ENCODE measurements at places on chromosomes 5 and 9.

GRCh38 chr9:78393340-78393739 lies 96.4 kb downstream of the PSAT1 start:
- DNase-seq: no peak

DNA sequence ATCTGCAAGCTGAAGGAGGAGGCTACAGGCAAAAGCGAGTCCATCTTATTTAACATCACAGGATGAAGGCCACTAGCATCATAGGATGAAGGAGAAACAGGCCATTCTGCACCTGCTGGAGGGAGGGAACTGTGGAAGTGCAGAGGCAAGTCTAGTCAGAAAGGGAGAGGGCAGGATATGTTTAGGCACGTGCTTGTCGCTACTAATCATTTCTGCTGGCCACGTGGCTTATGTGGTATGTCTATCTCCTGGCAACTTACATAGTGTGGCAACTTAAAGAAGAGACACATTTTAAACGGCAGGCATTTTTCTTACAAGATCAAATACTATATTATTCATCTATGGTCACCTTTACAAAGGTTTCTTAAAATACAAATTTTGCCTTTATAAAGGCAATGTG lies 74.0 kb downstream of the GNAQ start:
- no peak for DNase-seq

GRCh38 chr5:103036601-103037000 lies 83.3 kb downstream of the GIN1 start:
- no peak for DNase-seq

GRCh38 chr9:123408313-123409262 lies 52.6 kb downstream of the CRB2 start:
- DNase-seq: no peak

- DNase-seq: no peak
These were observed 10.8 kb upstream of the PRRC1 start for GRCh38 chr5:127506616-127507015.

DNA sequence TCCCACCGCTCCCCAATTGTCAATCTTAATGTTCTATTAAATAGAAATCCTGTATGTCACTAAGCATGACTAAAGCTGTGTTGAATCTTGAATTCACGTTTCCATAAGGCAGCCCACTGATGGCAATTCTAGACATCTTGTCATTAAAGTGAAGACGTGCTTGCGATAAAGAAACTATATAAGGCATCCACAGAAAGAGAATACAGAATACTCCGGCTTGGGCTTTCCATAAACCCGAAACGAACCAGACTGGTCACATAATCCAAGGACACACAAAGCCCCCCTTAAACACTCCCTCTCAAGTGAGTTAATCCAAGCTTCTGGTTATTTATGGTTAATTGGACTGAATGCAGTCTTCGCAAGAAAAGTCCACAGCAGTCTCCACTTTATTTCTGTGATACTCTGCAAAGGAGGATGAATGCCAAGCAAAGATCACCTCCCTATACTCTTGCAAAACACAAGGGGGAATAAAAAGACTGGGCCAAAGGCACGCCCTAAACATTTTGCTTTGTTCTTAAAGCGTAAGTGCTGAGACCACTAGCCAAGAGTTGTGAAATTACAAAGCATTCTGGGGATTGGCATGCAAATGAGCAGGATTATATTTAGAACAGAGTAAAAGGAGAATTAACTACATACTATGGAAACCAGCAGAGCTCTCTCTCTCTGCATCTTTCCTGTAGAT lies 54.7 kb downstream of the DPYSL3 start:
- DNase-seq: no peak

DNA sequence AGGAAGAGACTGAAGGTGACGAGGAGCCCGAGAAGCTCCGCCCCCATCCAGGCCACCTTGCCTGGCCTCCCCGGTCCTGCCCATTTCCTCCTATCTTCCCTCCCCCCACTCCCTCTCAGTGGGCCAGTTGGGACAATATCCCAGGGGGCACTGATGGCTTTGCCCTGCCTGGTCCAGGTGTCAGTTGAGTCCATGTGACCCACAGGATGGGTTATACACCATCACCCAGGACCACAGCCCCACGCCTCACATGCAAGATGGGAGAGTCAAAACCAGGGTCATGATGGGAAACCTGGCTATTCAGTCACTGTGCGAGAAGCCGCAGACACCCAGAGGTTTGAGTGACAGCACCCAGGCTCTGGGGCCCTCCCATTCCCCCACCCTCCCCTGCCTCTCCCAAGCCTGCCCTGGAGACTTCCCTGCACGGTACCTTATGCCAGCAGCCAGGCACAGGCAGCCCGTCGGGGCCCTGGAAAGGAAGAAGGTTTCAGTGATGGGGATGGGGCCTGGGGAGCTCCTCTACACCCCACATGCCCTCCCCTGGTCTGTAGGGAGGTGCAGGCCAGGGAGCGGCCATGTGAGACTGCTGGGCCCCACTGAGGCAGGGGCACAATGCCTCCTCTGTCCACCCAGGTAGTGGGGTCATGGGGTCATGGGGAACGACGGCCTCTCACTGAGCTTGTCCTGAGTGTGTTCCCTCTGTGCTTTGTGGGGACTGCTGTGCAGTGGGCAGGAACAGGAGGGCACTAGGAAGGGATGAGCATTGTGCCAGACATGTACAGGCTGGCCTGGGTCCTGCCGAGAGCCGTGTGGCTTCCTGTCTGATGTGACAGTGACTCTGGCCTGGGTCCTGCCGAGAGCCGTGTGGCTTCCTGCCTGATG lies 6.3 kb upstream of the PHYKPL start:
- no peak for DNase-seq

GRCh38 chr5:107457881-107458280 lies 212.9 kb downstream of the EFNA5 start:
- no peak for DNase-seq

DNA sequence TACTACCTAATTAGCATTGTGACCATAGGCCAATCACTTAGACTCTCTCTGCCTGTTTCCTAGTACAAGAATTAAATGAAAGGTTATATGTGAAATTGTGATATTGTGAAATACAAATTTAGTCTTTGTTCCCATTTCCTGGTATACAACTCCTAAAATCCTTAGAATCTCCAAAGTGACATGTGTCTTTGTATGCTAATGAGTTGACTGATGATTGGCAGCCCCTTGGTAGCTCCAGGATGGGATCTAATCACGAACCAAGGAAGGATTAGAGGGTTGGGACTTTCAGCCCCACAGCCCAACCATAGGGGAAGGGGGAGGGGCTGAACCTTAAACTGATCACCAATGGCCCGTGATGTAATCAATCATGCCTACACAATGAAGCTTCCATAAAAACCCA lies 31.6 kb downstream of the ATP6V0E1 start:
- DNase-seq: no peak

GRCh38 chr5:99453196-99453595 lies 524.4 kb upstream of the CHD1 start:
- no peak for DNase-seq

GRCh38 chr5:125171641-125172040 lies 425.2 kb upstream of the ZNF608 start:
- DNase-seq: no peak

DNA sequence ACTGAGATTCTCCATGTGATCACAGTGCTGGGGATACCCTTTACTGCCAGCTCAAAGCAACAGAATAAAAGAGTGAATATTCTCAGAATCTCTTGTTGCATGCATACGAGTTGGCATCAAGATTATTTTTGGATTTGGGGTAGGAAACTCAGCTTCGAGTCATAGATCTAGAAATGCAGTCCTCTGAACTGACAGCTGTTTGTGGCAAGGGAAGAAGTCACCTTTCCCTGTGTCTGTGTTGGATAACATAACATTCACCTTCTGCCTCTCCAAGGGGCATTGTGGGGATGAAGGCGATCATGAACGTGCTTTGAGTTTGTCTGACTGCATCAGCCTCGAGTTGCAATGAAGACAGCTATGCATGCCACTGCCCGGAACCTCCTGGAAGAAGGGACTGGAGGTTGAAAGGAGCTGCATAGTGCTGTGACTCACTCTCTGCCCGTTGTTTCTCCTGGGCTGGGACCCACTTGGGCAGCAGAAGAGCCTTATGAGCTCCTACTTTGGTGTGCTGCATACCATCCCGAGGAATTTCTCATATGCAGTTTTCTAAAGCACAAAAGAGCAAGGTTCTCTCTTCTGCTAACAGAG lies 231.7 kb downstream of the ARHGAP26 start:
- DNase-seq: no peak

DNA sequence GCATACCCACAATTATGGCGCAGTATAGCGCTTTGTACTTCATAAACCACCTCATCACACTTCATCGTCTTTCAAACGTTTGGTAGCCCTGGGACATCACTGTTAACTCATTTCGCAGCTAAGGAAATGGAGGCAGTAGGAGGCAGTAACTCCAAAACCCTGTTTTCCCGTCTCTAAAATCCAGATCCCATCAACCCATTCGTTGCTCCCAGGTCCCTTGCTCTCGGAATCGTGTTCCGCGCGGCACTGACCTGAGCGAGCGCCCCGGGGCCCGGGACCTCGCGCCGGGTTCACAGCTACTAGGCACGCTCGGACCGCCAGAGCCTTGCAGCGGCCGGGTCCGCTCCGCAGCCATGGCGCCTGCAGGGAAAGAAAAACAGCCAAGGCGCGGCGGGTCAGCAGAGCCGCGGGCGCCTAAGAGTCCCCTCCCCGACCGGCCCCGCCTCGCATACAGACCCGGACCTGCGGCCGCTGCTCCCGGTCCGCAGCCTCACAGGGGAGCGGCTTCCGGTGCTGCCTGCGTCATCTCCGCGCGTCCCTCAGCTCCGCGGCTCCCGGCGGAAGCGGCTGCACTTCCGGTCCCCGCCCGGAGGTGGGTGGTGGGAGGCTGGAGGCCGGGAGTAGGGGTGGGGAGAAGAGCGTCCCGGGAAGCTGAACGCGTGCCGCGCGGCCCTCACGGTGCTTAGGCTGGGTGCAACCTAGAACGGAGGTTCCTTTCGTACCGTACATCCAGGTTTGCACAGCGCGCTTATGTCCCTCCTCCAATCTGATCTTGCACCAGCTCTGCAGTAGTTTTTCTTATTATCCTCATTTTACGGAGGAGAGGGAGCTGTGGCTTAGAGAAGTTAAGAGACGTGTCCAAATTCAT lies at the start of gene FBXW2:
FBXW2 (minus strand) TSS at position 519 of the 868 bp plus-strand sequence. CDS start 5,158 bp downstream, outside the sequence.
- peak; percentile 73 for DNase-seq

GRCh38 chr9:136091582-136092352 lies 3.3 kb downstream of the NACC2 start:
- no peak for DNase-seq

GRCh38 chr9:68978066-68978465 lies 35.8 kb downstream of the PRKACG start:
- no peak for DNase-seq

DNA sequence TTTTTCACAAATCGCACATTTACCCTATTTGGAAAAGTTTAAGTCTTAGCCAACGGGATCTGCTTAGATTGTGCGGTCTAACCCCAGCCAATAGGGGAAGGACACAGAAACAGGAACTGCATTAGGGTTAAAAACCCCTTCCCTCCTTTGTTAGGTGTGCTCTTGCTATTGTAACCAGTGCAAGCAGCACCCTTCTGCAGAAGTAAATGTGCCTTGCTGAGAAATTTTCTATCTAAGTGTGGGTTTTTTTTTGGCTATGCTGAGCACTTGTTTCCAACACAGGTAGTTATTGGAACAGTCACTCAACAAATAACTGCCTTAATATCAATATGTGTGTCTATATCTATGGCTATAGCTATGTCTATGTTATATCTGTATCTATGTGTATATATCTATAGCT lies 190.0 kb downstream of the TRIM32 start:
- no peak for DNase-seq

DNA sequence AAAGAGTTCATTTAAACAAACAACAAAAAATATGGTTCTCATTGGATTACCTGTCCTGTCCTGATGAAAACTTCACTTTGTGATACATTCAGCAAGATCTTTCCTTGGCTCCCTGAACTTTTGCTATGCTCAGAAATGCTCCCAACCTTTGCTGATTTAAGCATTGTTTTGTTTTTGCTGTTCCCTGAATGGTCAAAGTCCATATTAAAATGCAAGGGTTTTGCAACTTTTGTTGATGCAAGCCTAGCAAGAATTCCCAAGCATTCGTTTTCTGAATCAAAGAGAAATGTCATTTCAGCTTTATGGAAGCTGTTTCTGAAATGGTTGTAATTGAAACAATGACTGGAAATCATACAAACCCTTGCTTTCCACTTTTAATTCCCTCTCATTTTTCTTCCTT lies 3.1 kb upstream of the SFXN1 start:
- no peak for DNase-seq

GRCh38 chr9:130284249-130284625 lies 18.7 kb downstream of the HMCN2 start:
- no peak for DNase-seq

GRCh38 chr9:126058591-126058990 lies 268.0 kb upstream of the MVB12B start:
- no peak for DNase-seq

DNA sequence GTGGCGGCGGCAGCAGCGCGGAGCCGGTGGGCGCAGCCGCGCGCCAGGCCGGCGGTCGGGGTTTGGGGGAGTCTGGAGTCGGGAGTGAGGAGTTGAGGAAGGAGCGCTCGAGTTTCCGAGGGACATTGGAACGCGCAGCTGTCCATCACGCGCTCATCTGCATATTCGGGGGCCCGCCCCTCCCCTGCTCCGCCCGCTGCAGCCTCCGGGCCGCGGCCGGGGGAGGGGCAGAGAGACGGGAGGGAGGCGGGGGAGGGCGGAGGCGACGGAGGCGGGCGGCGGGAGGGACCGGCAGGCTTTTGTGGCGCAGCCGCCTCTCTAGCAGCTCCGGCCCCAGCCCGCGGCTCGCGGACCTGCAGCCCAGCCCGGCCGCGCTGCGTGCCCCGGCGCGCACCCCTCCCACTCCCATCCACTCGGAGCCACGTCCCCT lies at the start of gene IRX2:
IRX2 (minus strand) TSS at position 86 of the 430 bp plus-strand sequence. CDS start 264 bp downstream, outside the sequence.
- peak; percentile 77 for DNase-seq

GRCh38 chr9:34463098-34463900 lies 4.7 kb downstream of the DNAI1 start:
- DNase-seq: no peak

- no peak for DNase-seq
These were observed 21.9 kb upstream of the NOTCH1 start for GRCh38 chr9:136567651-136568287.

GRCh38 chr9:93059011-93059714 lies 662 bp downstream of the SUSD3 start:
- DNase-seq: no peak
